ENCODE measurements at places on chromosomes 12 and 14.

GRCh38 chr12:65728455-65728847, 95.8 kb upstream of the HMGA2 start:
- DNase-seq, result no peak

GRCh38 chr14:38056270-38056669, 151.4 kb upstream of the SSTR1 start:
- DNase-seq, result peak; percentile 4

DNA sequence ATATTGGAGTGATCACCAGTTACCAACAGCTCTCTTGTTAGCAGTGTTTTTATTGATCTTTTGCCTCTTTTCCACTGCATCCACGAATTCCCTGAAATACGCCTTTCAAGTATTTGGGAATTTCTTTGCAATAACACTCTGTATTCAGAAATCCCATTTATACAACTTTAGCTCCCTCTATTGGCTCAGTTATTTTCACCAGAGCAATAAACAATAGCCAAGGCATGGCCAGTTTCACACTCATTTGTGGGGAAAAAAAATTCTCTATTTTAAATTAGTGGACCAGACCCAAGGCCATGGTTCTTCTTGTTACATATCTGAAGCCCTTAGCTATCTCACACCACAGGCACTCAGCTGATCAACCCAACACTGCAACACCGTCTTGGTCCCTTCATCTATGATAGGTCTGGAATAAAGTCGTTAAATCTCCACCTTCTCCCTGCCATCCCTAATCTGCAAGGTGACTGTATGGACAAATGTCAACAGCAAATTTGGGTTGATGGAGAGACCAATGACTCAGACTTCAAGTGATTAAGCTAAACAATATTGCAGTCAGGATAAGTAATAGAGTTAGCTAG, 92.4 kb upstream of the TMEM260 start:
- DNase-seq, result no peak

DNA sequence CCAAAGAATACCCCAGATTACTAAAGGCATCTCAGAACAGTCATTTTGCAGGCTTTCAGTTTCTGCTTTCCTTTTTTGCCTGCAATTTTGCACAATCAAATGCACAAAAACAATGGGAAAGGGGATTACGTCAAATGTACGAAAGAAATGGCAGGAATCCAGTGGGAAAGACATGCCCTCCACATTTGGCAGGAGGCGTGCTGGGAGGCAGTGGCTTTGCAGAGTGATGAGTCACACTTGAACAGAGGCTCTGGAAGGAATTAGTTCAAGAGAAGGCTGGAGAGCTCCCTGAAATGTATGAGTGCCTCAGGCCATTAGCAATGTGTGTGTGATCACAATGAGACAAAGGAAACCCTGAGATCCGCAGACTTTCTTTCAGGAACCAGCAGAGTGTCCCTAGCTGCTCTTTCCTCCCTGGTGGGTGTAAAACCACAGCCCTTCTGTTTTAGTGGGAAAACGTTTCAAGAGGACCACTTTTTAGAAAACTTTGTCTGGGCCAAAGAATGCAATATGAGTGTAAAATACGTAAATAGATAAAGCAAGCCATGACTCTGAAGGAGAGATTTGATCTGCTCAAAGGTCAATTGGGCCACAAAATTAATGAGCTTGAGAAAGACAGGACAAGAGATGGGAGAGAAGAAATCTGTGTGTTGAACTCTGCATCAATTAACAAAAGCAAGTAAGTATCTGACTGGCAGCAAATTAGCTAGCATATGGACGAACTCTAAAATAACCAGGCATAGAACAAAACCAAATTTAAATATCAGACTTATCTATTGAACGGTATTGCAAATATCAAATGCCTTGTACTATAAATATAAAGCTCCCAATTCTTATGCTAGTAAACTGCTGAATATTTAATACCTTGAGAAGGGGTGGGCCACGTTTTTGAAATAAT, 155.4 kb upstream of the PDE3A start:
- DNase-seq, result no peak
